T-helper 9 cell (primary cell): ENCODE measurements at places on chromosomes 3 and 15.

DNA sequence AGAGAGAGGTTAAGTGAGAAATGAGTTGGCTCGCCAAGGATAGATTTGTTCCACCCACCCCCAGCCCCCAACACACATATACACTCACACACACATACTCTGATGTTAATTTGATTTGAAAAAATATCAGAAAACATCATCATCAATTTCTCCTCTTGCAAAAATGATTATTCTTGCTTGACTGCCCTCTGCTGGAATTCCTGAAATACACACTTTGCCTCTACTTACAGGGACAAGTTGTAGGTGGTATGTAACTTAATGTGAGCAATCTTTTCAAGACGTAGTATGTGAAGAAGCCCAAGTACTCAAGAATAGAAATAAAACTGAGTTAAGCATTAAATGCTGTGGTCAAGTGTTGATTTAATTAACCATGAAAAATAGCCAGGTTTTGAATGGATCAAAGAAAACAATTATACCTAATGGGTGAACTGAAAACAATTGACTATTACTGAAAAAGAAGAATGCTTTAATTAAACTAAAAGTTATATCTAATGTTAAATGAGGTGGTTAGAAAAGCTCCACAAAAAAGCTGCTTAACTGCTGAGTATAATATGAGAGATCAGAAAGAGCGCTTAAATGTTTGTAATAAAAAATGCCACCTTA is 46.6 kb upstream of the MDFIC2 start:
- DNase-seq, result no peak

DNA sequence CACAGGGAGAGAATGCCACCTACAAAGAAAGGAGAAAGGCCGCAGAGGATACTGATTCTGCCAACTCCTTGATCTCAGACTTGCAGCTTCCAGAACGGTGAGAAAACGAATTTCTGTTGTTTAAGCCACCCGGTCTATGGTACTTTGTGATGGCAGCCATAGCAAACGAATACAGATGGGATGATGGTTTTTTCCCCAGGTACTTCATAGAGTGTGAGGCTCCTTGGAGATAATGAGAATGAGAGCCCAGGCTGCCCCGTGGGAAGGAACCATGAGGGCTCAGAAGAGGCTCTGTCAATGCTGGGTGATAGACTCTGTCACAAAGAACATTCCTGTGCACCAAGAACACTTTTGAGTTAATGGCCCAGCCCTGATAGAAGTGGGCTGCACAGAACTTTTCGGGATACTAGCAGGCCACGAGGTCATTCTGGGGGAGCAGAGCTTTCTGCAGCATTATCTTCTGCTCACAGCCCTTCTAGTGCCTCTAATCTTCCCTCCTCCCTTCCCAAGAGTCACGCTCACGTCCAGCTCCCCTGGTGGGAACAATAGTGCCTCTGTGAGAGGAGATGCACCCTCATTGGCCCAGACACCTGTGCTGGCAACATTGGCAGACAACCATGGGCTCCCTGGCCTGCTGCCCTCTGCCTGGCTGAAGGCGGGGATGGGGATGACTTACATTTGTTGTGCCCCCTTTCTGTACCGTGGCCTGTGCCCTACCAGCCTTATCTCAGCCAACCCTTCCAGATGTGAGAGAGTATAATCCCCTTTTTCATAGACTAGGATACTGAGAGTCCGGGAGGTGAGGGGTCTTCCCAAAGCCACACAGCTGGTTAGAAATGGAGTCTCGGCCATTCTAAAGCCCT is 5.2 kb upstream of the RLBP1 start:
- DNase-seq, result no peak

DNA sequence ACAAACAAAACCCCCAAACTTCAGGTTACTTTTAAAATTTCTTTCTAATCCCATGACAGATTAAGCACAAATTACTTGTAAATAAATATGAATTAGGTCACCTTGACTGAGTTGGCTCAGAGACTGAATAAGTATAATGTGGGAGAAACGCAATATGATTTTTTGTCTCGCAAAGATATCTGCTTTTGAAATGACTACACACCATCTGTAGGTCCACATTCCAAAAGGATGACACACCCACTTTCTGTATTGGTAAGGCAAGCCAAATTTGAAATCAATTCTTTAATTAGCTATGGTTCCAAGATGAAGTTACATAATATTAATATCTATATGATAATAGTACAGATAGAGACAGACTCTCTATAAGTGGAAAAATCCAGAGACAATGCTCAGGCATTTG is 66.9 kb upstream of the CSPG5 start:
- no peak for DNase-seq

- no peak for DNase-seq
Observed at GRCh38 chr3:112395181-112395895, 62.4 kb downstream of the CD200 start.

GRCh38 chr15:70088887-70089691 is 8.6 kb downstream of the TLE3 start:
- DNase-seq, result no peak

- DNase-seq, result no peak
Observed at GRCh38 chr3:44409640-44410410, 67.6 kb downstream of the ZNF445 start.
